ENCODE measurements at places on chromosomes 1 and 21.
A peak's percentile ranks its signal among the peaks of the same experiment; 100 is the strongest.

DNA sequence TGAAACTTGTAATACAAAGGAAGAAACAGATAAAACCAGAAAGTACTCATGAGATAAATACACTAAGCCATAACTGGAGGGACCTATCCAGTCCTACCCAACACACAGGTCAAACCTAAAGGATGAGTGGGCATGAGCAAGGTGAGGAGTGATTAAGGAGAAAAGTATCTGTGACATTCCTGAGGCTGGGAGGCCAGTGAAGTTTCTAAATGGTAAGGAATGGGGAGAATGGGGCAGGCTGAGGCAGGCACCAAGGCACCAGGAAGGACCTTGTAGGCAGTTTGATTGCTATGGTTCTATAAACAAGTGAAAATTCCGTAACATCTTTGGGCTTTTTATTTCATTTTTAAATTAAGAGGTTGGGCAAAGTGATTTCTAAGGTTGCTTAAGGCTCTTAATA lies 10.4 kb downstream of the DDX59 start:
- peak; percentile 2 for DNase-seq

DNA sequence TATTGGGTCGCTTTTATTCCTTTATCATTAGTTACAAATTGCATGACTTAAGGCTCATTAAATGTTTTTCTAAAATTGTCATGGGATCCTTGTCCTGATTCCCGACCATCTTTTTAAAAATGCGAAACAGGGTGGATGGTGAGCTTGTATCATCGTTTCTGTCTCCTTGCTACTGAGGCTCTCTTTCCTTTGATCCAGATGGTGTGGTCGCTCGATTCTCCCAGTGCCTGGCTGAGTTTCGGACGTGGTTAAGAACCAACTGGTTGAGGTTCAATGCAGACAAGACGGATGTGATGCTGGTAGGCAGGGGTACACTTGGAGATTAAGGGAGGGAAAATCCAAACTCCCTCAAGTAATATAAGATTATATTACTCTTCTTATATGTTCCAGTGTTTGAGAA lies 1.2 kb downstream of the MIER1 start:
- DNase-seq: no peak

DNA sequence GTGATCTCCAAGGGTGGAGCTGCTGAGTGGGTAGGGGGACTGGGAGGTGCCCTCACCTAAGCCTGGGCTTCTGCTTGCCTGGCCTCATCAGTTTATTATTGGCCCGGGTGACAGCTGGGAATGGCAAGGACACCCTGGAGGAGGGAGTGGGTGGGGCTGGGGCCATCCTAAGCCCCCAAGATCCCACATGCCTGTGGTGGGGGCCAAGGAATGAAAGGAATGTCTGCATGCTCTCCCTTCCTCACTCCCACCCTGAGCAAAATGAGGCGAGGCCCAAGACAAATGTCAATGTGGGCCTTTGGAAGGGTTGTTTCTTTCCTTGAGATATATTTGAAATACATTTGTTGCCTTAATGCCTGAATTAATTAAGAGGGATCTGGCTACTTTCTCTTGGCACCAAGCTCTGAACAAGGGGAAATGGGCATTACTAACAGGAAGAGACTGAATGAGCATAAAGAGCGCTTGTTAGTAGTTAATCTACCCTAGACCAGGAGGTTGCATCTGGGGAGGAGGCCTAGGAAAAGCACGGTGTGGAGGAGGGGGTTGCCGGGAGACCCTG lies 19.7 kb upstream of the CHI3L1 start:
- no peak for DNase-seq

- DNase-seq: no peak
Observed at GRCh38 chr1:239993366-239993765, 98.3 kb upstream of the FMN2 start.

DNA sequence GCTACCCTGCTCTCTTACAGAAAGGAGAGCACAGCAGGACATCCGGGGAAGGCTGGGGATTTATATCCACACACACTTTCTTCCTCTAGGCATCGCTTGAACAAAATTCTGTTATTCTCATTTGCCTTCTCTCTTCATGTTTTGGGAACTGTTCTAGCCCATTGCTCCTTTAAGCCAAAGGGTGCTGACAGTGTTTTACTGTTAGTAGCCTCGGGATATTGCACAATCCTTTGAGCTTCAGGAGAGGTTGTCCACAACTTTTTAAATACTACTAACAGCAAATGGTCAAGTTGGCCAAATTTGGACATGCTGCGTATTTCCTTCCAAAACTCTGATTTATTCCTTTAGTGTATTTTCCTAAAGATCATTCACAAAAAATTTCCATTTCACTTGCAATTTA lies 579.2 kb upstream of the RGS18 start:
- DNase-seq: no peak

GRCh38 chr1:60857851-60858250 lies 224.5 kb upstream of the NFIA start:
- DNase-seq: no peak

DNA sequence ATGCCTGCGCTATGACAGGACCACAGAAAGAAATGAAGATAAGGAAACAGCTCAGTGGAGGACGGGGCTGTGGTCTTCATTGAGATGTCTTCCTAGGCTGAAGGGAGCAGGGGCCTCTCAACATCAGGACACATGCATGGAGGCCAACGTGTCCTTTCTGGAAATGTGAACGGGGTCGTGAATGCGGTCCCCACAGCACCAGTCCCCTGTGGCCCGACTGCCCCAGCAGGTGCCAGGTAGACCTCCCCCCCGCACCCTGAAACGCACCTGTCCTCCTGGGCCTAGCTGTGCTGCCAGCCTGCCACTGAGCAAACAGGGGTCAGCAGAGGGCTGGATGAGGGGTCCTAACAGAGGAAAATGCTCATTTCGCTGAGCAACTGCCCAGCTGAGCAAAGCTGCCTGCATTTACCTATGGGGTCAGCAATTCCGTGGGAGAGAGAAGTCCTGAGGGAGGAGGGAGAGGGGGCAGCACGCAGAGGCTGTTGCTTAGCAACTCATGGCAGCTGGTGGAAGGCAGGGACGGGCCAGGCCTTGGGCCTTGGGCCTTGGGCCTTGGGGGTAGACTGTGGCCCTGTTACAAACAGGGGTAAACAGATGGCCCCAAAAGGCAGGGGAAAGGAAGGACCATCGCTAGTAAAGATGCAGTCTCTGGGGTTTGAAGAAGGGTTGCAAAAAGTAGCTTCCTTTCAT lies 77.4 kb downstream of the NPHP4 start:
- no peak for DNase-seq

- DNase-seq: peak; percentile 75
Observed at GRCh38 chr1:234656944-234657654, 47.1 kb upstream of the IRF2BP2 start.

DNA sequence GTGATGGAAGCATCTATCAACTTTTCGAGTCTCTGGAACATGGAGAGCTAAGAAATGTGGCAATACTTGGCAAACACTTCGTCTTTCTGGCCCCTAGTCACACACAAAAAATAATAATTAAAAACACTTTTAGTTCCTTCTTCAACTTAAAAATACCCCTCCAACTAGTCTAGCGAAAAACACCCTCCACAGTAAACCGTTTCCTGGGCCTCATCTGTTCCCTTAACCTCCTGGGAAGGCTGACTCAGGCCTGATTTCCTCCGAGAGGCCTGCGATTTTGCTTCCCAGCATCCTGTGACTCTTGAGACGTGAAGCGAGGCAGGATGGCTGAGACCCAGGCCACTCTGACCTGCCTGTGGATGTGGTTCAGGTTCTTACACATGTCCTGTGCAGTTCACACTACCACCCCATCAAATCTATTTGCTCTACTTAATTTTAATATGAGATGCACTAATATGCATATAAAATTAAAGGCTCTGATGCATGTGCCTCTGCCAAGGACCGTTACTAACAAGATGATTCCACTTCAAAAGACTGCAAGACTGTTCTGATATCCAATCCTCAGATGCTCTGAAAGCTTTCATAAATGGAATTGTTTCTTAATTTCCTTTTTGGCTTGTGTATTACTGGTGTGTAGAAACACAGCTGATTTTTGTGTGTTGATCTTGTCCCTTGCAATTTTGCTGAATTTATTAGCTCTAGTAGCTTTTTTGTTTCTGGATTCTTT lies 3.5 kb downstream of the NAV1 start:
- no peak for DNase-seq

DNA sequence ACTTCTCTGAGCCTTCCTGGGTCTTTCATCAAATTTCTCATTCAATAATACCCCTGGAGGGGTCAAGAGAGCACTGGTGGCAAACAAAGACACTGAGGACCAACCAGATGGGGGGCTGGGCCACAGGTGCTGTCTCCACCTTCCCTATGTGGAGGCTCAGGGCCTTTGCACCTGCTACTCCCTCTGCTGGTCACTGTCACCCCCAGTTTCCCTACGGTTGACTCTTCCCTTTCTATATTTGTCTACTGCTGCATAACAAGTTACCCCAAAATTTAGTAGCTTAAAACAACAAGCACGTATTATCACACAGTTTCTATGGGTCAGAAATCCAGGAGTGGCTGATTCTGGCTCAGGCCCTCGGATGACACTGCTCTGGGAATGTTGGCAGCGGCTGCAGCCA lies 138.8 kb upstream of the RUNX3 start:
- no peak for DNase-seq

Data from AG04450 (cell line).